AML-193 (cell line): ENCODE measurements at places on chromosomes 5 and 9.

GRCh38 chr5:7916171-7916804 is 47.3 kb downstream of the MTRR start:
- DNase-seq: no peak

DNA sequence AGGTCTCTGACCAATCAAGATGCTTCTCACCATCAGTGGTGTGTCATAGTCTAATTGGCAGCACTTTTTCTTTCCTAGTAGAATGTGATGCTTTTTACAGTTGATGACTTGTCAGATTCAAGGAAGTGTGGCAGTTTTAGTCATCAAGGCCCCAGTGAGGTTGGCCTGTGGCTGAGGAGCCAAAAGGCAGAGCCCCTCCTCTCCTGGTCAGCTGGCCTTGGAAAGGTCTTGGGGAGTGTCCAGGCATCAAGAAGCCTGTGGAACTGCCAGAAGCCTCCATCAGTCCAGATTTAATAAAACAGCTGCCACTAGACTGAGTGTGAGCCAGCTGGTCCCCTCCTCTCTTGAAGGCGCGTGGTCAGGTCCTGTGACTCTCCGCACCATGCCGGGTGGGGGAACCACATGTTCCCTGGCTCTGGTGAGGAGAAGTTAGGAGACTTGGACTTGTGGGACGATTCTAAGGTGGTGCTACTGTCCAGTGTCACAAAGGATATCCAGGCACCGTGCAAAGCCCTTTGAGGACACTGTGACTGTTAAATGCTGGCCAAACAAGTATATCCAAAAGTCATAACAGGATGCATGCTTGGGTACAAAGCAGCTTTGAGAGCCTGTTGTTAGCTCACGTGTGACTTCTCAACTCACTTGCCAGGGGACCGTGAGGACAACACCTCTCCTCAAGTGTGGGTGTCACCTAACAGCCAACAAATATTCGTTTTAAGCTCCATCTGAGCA is 6.1 kb upstream of the ANGPTL2 start:
- no peak for DNase-seq

DNA sequence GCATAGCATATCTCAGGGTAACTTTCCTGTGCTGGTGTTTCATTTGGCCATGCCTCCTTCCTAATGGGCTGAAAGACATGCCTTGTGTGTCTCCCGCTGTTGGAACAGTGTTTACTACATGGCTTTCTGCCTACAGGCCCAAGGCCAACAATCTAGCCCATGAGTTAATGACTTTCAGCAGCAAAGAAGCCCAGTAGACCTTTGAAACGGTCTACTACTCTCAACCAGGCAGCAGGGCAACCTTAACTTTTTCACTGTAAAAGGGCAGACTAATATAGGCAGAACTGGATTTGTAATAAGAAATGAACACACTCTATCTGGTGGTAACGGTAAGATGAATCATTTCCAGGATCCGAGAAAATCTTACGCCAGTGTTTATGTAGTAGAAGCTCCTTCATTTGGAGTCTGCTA is 21.0 kb downstream of the C5orf15 start:
- no peak for DNase-seq

- no peak for DNase-seq
Measured at GRCh38 chr5:143826951-143827444, 15.0 kb downstream of the HMHB1 start.

DNA sequence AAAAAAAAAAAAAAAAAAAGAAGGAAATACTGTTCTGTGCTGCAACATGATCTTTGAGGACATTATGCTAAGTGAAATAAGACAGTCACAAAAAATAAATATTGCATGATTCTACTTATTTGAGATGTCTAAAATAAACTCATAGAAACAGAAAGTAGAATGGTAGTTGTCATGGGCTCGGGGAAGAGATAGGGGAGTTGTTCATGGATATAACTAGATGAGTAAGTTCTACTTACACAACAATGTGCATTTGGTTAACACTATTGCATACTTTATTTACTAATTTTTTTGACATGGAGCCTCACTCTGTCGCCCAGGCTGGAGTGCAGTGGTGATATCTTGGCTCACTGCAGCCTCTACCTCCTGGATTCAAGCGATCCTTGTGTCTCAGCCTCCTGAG is 15.2 kb downstream of the MAML1 start:
- DNase-seq: no peak
